ENCODE measurements at places on chromosomes 2 and 18.
A peak's percentile ranks its signal among the peaks of the same experiment; 100 is the strongest.

GRCh38 chr2:41764919-41765318 lies 282.9 kb upstream of the PKDCC start:
- DNase-seq, result no peak

DNA sequence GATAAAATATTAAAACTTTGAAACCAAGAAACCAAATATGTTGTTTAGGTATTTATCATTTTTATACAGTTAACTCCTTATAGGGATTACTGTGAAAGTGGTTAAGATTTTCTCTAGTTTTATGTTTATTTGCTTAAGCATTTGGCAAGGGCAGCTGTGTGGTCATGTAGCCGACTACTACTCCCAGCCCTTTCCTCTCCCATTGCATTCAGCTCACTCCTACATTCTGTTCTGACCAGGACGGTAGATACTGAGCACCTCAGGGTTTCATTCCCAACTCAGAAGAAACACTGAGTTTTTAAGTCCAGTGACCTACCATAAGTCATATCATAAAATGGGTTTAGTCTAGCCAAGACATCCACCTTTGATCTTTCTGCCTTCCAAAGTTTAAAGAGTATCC lies 19.8 kb downstream of the FZD5 start:
- DNase-seq, result no peak

DNA sequence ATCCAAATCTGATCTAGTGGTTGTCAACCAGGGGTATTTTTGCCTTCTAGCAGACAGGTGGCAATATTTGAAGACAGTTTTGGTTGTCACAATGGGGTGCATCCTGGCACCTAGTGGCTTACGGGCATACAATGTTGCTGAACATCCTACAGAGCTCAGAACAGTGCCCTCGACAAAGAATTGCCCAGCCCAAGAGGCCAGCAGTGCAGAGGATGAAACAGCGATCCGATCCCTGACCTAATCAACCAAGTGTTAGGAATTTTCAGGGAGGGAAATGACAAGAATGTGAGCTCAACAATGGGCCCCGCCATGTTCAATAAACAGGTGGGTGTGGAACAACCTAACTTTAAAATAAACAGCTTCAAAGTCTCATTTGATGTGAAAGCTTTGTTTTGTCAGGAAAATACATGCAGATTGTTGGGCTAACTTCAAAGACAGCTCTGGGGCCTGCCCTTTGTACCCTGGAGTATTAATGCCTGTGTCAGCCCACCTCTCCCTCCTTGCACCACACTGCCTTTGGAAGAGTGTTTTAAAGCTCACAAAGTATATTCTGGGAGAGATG lies 22.5 kb upstream of the SCYGR5 start:
- no peak for DNase-seq

GRCh38 chr2:127525691-127526131 lies 578 bp downstream of the IWS1 start:
- DNase-seq, result no peak

DNA sequence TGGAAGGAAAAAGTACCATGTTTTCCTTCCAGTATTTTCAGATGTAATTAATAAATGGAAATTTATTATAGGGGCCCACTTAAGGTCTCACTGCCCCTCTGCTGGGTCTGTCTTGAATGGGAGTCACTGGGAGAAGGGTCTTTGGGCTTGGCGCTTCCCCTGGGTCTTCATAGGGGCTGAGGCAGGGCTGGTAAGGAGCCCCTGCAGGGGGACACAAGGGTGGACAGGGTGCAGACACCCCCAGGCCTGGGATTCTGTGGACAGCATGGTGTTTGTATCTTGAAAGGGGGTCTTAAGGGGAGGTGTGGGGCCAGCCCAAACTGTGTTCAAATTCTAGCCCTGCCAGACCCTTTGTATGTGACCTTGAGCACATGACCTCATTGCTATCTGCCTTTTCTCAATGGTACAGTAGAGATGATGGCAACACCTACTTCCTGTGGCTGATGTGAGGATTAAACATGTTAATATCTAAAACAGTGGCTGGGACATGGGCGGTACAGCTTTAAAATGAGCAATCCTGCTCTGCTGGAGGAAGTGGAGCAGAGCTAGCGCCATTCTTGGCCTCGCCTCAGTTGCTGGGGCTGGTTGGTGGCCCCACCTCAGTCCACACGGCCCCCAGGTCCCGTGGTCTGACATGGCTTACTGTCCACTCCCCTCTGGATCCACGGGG lies 71.6 kb downstream of the GNAL start:
- DNase-seq, result no peak

- no peak for DNase-seq
Measured at GRCh38 chr18:57054891-57055290, 92.0 kb upstream of the BOD1L2 start.

DNA sequence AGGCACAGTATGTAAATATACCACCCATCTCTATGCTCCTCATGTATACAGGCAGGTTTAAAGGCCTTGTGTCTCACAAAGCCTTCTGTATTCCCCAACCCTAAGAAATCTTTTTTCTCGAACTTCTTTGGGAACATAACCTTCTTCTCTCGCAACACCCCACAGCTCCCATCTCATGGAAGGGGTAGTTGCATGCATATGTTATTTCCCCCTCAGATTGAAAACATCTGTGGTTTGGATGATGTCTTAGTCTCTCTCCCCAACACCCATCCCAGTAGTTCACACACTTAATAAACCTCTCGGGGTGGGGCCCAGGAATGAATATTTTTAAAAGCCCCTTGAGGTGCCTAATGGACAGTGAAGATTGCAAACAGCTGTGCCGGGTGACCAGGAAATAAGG lies 21.0 kb upstream of the HDAC4 start:
- no peak for DNase-seq

DNA sequence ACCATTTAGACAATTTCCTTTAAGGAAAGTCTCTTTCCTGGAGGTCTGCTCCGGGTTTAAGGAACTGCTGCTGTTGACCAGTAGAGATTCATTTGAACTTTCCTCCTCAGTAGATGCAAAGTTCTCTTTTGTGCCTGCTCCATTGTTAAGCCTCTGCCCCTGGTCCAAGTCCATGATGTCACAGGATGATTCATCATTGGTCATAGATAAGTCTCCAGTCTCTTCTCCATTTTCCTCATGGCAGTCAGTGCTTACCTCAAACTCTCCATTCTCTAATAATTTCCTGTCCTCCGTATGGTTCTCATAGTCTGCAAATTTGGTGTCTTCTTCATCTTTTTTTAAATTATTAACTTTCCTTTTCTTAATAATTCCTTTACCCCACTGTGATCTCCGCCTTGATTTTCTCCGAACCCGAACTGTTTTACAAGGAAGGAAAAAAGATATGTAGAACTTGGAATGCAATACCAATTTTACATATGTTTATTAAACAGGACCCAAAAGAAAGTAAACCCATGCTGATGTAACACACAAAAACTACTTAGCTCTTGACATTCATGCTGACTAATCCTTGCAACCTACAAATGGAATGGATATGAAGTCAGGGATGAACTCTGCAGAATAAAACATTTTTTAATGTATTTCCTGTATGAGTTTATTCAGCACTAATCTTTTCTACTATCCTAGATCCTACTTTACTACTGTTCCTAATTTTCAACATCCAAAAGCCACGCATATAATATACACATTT lies 169.1 kb downstream of the ATAD2B start:
- DNase-seq, result no peak

DNA sequence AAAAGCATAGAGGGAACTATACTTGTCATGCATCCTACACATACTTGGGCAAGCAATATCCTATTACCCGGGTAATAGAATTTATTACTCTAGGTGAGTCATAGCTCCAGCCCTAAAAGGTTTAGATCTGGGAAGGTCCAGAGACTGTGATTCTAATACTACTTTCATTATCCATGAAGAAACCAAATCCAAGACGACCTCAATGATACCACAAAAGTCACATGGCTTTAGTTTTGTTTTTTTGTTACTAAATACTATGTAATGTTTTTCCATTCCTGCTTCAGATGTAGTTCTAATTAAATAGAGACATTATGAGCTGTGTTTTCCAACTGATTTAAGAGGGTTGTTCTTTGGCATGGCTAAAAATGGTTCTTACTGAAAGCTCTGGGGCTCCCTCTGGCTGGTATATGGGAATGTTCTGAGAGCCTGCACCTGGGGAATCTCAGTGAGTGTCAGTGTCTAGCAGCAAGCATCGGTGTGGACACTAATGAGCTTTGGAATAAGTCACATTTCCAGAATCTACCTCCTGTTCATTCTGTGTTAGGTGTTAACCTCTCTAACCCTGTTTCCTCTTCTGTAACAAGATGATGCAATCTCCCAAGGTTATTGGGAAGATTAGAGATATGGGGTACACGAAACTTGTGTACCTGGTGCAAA lies 20.5 kb upstream of the IL1RL2 start:
- no peak for DNase-seq

DNA sequence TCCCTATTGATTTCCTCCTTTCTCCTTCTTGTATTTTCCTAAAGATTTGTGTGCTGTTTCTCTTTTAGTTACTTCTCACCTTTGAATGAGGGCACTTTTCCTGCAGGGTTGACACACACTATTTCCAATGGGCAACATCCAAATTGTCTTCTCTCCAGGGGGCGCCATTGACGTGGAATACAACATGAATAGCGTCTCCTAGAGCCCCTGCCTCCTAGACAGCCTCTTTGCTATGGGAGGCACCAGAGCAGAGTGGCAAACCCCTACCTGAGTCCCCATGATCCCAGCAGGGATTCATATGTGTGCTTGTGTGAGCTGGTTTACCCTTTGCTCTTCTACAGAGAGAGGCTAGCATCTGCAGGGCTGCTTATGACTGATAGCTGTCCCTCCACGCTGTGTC lies 61.3 kb upstream of the ITSN2 start:
- DNase-seq, result peak; percentile 31

GRCh38 chr18:35516351-35516750 lies 18.6 kb upstream of the INO80C start:
- DNase-seq, result no peak

DNA sequence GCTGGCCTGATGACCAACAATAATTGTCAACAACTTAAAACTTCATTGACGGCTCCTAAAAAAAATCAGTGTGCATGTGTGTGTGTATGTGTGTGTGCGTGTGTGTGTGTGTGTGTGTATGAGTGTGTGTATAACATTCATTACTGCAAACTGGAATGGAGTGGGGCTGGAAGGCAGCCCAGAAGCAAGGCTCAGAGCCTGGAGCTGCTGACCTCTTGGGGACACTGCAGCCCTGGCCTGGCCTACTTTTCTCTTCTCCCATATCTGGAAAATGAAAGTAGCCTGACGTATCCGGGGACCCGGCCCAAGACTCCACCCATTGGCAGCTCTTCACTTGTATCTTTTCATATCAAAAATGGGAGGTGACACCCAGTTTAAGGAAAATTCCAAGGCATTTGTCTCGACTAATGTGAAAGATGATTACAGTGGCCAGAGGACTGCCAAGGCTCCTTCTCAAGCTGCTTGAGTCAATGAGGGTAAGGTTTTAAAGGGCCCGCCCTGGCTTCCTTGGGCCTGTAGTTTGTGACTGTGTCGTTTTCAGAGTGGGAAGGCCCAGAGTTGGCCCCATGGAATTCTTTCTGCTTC lies 72.4 kb upstream of the IL1R1 start:
- DNase-seq, result no peak

GRCh38 chr18:34651586-34652369 lies 58.3 kb upstream of the DTNA start:
- no peak for DNase-seq

GRCh38 chr2:63444565-63445288 lies 143.6 kb downstream of the WDPCP start:
- DNase-seq, result no peak

DNA sequence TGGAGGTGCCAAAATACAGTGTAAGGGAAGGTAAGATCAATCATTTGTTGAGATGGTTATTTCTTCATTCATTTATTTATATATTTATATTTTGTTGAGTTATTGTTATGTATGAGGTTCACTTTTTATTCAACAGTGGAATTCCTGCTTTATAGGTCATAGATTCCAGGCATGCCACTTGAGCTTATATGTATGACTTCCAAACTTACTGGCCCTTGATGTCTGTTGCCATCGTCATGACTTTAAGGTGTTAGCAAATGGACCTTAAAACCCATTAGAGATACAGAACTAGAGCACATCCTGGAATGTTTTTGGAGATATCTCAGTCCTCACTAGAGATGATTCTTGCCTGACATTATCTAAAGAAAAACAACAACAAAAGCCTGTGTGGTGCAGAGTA lies 25.9 kb downstream of the CCDC85A start:
- DNase-seq, result no peak

GRCh38 chr18:75066021-75066880 lies 142.7 kb downstream of the PTGR3 start:
- DNase-seq, result no peak

GRCh38 chr2:74930811-74931486 lies 27.5 kb upstream of the POLE4 start:
- no peak for DNase-seq

GRCh38 chr2:49044350-49045079 lies 109.8 kb downstream of the FSHR start:
- no peak for DNase-seq

DNA sequence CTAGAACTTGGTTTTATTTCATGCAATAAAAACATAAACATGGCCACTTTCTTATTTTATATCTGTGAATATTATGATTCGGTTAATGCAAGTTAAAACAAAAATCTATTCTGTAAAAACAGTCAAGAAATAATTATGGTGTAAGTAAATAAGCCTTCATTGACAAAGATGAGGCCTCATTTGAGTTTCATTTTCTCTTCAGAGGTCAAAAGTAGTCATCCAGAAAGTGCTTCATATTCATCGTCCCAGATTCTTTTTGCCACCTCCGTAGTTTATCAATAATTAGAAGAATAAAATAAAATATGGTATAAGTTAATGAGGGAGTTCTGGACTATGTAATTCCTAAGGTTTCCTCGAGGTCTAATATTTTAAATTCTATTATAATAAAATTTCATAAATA lies 19.4 kb upstream of the HNRNPA3 start:
- no peak for DNase-seq

DNA sequence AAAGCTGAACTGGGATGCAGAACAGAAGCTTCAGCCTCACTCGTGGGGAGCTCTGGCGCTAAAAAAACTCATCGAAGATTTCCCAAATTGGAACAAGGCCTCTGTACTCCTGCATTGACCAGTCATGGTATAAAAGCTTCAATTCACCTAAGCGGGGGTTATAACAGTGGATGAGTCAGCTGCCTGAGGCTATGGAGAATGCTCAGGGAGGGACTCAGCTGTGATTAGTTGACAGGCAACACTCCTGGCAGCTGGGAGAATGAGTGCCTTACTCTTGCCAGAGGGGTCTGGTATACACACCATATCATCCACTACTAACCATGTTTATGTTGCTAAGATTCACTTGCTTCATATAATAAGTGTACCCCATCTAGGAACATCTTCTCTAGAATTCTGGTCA lies 350.6 kb upstream of the VRK2 start:
- no peak for DNase-seq

Measured in stimulated activated CD8-positive, alpha-beta memory T cell treated with anti-CD3 and anti-CD28 coated beads, Interleukin-7, amount 100 ng/mL, for 1 hour (primary cell).